Mesenchymal stem cell (in vitro differentiated cells and primary cell): ENCODE measurements at places on chromosomes 3 and 15.
A peak's percentile ranks its signal among the peaks of the same experiment; 100 is the strongest.

DNA sequence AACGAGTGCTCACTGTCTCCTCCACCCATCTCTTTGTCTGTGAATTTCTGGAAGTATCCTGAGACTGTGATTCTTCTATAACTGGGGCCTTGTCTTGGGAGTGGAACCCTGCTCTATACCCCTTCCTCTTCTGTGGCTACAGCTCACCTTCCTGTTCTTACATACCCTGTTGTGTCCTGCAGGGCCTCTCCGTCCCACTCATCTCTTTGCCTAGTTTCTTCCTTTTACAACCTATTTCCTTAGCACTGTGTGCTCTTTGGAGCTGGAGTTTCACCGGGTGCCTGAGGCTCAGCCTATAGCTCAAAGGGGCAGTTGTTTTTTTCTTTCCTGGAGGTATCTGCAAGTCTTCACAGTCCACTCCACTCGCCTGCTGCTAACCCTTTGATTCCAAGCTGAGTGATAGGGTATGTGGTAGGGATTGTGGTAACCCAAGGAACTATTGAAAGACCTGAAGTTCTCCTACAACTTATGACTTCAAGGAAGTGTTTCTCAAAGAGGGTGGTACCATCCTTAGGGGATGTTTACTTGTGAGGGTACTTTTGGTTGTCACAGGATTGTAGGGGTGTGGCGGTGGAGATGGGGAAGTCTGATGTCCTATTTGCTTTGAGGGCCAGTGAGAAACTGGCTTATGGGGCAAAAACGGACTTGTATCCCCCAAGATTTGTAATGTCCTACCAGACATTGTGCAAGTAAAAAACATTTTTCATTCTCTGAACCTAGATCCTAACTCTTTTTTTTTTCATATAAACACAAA is 66.6 kb upstream of the ARL8B start:
- DNase-seq, result no peak

- DNase-seq, result no peak
Measured at GRCh38 chr3:179272385-179272784, 21.5 kb upstream of the KCNMB3 start.

DNA sequence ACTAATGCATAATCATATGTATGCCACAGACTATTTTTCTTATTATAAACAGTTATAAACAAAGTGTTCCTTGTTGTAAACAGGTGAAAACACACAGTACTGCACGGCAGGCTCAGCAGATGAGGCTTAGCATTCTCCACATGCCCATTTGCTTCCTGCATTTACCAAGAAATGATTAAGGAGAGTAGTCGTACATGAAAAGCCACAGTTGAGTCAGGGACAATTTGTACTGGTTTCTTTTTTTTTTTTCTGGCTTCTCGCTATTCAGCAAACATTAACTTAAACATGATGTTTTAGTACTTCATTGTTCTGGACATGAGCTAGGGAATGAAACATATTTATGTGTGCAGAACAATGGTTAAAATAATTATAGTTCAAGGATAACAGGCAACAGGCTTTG is 63.4 kb downstream of the GHSR start:
- DNase-seq, result peak; percentile 26

- peak; percentile 20 for DNase-seq
Measured at GRCh38 chr3:140292684-140293083, 357.7 kb downstream of the CLSTN2 start.

GRCh38 chr15:33700695-33701303 is 267.5 kb upstream of the CHRM5 start:
- DNase-seq, result peak; percentile 79

GRCh38 chr3:132803889-132804288 is 81.7 kb upstream of the NPHP3 start:
- DNase-seq, result no peak

DNA sequence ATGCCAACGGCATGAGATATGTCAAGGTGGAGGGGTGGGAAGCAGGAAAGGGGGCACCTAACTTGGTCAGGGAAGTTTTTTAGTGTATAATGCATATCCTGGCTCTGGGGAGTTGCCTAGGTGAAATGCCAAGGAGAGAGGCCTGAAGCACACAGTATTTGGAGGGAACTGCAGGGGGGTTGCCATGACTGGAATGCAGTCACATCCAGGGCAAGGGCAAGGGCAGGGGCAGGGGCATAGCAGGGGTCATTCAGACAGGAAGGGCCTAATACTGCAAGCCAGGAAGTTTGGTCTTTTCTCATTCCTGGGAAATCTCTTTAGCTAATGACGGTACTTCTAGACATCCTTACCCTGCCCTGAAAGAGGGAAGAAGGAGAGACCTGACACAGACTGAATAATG is 60.5 kb downstream of the MYRIP start:
- no peak for DNase-seq

GRCh38 chr3:166560253-166560652 is 723.0 kb upstream of the BCHE start:
- DNase-seq, result no peak

DNA sequence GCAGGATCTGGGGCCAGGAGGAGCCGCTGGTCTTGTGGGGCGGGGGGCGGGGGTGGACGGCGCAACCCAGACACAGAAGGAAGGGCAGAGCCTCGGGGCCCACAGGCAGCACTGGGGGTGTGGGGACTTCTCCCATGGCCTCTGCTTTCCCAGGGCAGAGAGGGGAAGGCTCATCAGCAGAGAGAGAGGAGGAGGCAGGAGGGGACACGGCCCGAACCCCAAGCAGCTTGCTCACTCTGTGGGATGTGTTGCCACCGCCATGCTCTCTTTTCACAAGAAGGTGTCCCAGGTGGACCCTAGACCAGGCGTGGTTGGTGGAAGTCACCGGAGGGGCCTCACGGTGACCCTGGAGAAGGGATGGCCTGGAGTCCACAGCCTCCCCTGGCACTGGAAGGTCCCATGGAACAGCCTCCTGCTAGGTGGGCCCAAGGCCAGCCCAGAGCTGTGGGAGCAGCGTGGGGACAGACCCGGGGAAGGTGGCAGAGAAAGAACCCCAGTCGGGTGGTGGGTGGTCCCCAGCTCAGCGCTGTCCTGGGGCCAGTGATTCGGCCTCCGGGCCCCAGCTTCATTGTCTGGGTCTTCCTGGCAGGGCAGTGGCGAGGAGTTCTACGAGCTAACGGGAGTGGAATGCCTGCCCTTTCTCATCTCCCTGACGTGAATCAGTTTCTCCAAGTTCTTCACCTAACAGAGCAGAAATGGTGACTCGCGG is 46.8 kb upstream of the PCSK6 start:
- no peak for DNase-seq

DNA sequence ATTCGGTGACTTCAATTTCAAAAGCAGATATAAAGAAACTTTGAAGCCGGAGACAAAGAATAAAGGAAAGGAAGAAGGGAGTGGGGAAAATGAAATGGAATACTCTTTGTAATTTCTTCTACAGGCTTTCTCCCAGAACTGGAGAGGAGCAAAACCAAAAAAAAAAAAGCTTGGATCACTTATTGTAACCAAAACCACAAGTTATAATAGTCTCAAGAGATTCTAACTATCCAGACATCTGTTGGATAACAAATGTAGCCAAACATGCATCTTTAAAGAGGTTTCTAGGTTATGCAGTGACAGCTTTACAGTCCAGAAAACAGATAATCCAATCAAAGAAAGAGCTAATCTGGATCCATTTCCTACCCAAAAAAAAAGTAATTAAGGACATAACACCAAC is 36.2 kb downstream of the VGLL3 start:
- no peak for DNase-seq
